ENCODE measurements at places on chromosomes 2 and 18. TPM values are rescaled to one million over a fixed set of nuclear protein-coding genes. Genes with fewer than 3 reads are reported as not detected.

POTEI gene
- 0.70 TPM for polyA plus RNA-seq

SIGLEC15 gene
- polyA plus RNA-seq, result 0.33 TPM

DPP10 gene
- 4.5 TPM for polyA plus RNA-seq

TACR1 gene
- polyA plus RNA-seq, result 2.6 TPM

Measured in left lung (tissue), 14 donors.